NAMALWA (cell line): ENCODE measurements at places on chromosomes 3 and 15.

DNA sequence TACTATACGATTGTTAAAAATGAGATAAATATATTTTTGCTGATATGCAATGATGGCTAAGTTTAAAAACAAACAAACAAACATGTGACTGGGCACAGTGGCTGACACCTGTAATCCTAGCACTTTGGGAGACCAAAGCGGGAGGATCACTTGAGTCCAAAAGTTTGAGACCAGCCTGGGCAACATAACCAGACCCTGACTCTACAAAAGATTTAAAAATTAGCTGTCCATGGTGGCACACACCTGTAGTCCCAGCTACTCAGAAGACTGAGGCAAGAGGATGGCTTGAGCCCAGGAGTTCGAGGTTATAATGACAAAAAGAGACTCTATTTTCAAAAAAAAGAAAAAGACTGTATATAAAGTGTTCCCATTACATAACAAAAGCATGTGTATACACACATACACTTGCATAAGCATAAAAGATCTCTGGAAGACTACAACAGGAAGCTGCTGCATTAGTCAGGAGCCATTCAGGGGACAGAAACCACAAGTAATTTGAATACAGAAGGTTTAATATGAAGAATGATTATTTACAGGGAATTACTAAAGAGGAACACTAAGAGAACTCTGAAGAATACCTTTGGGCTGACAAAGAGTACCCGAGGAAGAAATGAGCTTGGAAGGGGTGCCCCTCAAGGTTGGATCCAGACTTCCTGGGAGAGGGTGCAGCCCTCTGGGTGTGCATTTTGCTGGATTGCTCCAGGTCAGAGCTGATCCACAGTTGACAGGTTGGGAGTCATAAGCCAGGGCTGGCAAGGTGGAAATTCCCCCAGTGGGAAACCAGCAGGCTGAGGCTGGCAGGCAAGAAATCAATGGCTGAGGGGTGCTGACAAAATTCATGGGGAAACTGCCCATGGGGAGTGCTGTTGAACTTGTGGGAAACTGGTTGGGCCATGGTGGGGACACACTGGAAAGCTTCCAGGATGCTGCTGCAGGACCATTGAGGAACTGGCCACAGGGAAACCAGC, 9.3 kb upstream of the TM4SF18 start:
- no peak for DNase-seq

DNA sequence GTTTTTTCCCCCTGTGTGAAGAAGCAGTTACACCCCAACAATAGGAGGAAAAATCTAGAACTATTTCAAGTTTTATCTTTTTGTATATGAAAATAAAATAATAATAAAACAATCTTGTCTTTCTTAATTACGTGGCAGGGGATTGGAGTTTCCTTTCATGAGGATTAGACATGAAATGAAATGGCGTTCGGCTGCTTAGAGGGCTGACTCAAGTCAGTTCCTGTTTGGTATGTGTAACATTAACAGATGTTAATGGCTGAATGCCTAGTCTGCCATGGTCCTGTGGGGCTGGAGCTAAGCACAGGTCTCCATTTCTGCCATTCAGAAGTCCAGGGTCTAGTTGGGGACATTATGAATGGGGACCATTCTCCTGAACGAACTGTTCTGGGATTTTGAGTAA, 3.1 kb upstream of the EXOG start:
- DNase-seq: no peak

GRCh38 chr3:184145111-184145524, 10.0 kb downstream of the EIF2B5 start:
- DNase-seq: peak; percentile 46

DNA sequence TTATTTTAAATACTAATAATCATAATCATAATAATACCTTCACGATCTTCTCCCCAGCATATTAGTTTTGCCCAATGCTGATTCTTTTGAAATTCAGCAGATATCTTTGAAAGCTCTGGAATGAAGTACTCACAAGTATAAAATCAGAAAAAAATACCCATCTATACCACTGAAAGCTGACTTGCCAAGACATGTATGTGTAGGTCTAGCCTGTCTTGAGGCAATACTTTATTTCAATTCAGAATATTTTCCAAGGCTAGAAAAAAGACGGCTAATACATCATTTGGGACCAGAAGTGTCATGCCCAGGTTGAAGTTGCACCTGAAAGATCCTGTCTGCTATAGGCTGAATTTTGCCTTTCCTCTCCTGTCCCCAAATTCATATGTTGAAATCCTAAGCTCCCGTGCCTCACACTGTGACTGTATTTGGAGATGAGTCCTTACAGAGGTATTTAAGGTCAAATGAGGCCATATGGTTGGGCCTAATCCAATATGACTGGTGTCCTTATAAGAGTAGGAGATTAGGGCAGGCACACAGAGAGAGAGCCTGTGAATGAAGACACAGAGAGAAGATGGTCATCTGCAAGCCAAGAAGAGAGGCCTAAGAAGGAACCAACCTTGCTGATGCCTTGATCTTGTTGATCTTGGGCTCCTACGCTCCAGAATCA, 255.9 kb upstream of the CMC1 start:
- DNase-seq: no peak

DNA sequence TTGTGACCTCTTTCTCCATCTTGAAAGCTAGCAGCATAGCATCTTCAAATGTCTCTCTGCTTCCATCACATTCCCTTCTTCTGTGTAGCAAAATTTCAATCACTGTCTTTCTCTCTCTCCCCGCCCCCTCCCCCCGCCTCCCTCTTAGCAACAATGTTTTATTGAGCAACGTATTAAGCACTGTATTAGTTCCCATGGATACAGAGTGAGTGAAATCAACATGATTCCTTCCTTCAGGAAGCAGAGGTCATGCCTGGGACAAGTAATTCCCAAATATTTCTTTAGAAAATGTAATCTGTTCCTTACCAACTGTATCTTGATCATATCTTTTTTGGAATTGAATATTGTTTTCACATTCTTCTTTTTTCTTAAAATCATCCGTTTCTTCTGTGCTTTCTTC, 373.7 kb upstream of the NECTIN3 start:
- no peak for DNase-seq

DNA sequence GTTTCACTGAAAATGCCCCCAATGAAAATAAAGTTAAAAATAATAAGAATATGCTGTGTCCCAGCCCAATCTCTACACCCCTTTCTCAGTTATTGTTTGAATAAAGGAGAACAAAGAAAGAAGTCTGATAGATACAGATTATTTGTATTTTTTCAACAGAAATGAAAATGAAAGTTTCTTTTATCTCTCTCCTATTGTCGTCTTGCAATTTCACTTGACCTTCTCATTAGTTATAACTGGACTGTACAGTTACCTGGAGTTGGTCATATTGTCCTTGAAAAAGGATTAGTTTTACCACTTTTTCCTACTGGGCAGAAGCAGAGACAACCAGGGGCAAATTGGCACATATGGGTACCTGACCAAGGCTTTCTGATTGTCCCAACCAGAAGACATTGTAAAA, 440.0 kb downstream of the PDCD6IP start:
- DNase-seq: no peak

DNA sequence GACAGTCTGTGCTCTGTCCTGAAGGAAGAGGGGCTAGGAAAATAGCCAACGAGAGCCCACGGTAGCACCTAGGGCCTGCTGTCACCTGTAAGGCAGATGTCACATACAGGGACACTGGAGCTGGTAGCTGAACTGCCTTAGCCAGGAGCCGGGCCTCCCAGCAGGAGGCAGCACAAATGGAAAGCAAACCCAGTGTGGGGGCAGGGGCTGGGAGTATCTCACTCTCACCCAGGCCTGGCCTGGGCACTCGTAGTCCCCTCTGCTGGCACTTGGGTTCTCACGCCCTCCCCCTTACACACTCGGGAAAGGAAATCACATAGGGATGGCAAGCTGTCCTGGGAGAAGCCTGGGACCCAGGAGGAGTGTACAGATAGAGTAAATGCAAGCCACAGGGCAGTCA, 173.1 kb upstream of the CHRNA7 start:
- DNase-seq: no peak

- DNase-seq: peak; percentile 18
These were observed 120.1 kb upstream of the ARHGEF3 start for GRCh38 chr3:56921573-56922453.

DNA sequence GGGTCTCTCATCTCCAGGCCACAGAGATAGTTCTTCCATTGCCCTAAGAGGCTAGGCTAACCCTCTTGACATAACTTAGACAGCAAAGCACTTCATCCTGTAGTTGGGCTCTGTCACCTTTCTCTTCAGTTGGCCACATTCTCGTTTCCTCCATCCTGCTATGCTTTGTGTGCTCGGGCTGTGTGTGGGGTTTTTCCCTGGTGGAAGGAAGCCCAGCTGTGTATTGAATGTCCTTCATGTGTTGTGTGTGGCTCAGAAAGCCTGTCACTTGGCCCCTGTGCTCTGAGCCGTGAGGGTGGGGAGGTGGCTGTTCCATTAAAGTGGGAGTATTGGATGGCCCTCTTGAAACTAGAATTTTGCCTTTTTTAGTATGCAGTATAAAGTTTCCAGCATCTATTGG, 8.8 kb upstream of the EXOG start:
- DNase-seq: no peak

DNA sequence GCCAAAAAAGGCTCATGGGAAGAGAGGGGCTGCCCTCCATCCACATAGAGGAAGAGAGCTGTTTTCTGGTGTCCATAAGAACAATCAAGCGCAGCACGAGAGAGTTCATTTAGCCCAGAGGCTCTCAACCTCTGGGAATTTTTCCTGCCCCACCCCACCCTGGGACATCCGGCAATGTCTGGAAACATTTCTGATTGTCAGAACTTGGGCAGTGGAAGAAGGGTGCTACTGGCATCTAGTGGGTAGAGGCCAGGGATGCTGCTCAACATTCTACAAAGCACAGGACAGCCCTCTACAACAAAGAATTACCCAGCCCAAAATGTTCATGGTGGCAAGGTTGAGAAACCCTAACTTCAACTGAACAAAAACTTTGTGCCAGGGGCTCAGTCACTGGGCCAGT, 92.9 kb downstream of the RAB11A start:
- DNase-seq: no peak

GRCh38 chr3:20394243-20394642, 208.2 kb upstream of the SGO1 start:
- DNase-seq: no peak

GRCh38 chr15:27094235-27094634, 123.3 kb downstream of the GABRG3 start:
- DNase-seq: no peak

- no peak for DNase-seq
These were observed 228.0 kb upstream of the SLCO3A1 start for GRCh38 chr15:91625506-91625905.

GRCh38 chr15:57337868-57338411, 38.4 kb upstream of the CGNL1 start:
- DNase-seq: no peak

GRCh38 chr3:110758208-110758607, 313.4 kb upstream of the NECTIN3 start:
- no peak for DNase-seq

DNA sequence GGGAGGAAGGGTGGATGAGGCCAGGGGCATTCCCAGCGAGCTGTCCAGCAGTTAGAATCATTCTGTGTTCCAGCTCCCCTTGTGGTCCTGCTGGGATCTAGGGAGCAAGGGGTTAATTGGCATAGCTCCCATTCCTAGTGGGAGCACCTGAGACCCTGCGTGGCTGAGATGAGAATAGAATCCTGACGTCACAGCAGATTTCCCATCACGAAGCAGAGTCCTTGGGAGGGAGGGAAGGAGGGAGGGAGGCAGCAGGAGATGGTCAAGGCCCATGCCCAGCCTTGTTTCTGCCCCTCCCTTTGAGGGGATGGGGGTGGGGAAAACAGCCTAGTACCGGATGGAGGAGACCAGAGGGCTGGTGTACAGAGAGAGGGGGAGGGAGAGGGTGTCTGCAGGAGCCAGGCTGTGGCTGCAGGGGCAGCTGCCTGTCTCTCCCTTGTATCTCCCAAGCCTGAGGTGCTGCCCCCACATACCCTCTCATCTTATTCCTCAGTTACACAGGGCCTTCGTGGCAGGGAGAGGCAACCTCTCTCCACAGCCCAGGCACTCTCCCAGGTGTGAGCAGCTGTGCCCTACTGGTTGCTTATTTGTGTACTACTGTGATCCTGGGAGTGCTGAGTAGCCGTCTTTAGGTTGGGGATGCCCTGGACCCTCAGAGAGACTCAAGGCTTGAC, 5.4 kb downstream of the TYRO3 start:
- DNase-seq: no peak

DNA sequence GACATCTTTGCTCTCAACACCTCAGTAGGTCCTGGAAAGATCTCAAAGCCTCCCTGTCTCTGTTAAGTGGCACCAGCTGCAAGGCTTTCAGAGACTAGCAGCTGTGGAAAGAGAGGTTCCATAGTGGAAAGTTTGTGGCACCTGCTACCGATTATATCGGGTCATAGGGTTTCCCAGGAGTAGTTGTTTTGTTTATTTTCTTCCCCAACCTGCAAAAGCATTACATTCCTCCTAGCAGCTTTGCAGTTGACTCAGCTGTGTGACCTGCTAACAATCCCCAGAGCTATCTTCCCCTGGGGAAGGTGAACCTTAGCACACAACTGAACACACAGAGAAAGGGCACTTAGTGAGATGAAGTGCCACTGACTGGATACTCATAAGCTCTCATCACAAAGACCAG, 598.9 kb upstream of the GRM7 start:
- DNase-seq: no peak

DNA sequence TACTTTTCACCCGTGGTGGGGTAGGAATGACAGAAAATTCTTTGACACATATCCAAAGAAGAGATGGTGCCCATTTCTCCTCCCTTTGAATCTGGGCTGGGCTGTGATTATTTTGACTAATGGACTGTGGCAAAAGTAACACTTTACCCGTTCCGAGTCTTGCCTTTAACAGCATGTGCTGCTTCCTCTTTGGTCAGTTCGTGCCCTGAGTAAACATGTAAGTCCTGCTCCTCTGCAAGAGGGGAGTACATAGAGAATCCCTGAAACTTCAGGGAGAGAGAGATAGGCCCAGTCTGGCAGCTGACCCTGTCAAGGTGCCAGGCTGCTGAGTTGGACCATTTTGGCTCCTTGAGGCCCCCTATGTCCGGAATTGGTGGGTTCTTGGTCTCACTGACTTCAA, 243.1 kb downstream of the EPHB1 start:
- no peak for DNase-seq

GRCh38 chr3:10347648-10348403, 26.9 kb upstream of the SEC13 start:
- DNase-seq: no peak
